Fibroblast of skin of right biceps (primary cell): ENCODE measurements at places on chromosomes 13 and 19.
A peak's percentile ranks its signal among the peaks of the same experiment; 100 is the strongest.

GRCh38 chr13:106105153-106105552 lies 430.3 kb downstream of the EFNB2 start:
- DNase-seq = peak; percentile 35

DNA sequence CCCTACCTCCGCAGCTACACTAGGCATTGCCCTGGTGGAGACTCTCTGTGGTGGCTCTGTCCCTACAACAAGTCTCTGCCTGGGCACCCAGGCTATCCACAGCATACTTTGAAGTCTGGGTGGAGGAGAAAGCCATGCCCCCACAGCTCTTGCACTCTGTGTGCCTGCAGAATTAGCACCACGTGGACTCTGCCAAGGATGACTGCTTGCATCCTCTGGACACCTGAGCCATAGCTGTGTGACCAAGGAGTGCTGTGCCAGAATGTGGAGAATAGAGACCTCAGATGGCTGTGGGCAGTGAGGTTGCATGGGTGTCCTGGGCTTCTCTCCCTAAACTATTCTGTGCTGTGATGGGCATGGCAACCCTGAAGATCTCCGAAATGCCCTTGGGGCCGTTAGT lies 21.2 kb upstream of the MCF2L start:
- DNase-seq = no peak

- peak; percentile 66 for DNase-seq
Measured at GRCh38 chr13:75830842-75831241, 194.7 kb downstream of the LMO7 start.

- DNase-seq = peak; percentile 46
Measured at GRCh38 chr19:35142606-35143230, 337 bp upstream of the FXYD7 start.

GRCh38 chr19:44807652-44808462 lies 1.0 kb upstream of the BCAM start:
- peak; percentile 63 for DNase-seq

GRCh38 chr19:46481223-46481848 lies 10.0 kb upstream of the PNMA8A start:
- DNase-seq = peak; percentile 39

DNA sequence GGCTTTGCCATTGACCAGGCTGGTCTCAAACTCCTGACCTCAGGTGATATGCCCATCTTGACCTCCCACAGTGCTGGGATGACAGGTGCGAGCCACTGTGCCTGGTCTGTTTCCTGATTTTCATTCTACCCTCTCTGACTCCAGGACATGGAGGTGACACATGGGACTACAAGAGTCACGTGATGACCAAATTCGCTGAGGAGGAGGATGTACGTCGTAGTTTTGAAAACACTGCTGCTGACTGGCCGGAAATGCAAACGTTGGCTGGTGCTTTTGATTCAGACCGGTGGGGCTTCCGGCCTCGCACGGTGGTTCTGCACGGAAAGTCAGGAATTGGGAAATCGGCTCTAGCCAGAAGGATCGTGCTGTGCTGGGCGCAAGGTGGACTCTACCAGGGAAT lies 40.2 kb downstream of the NLRP5 start:
- no peak for DNase-seq

DNA sequence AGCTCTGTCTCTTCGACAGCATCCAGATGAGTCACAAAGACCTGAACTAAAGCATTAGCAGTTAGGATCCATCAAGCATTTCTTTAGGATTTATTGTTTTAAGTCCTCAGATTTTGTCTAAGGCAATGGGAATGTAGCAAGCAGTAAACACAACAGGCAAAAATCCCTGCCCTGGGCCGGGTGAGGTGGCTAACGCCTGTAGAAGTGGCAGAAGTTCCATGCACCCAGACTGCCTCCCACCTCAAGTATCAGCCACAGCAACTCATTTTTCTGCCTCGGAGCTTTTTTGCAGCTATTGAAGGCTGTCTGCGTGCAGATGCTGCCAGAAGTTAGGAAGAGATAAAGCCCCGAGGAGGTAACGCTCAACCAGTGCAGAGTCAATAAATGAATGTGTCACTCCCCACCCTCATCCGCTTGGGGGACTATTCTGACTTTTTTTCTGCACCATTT lies 47.1 kb upstream of the MRI1 start:
- no peak for DNase-seq

GRCh38 chr19:38425222-38425809 lies 703 bp downstream of the RASGRP4 start:
- no peak for DNase-seq

DNA sequence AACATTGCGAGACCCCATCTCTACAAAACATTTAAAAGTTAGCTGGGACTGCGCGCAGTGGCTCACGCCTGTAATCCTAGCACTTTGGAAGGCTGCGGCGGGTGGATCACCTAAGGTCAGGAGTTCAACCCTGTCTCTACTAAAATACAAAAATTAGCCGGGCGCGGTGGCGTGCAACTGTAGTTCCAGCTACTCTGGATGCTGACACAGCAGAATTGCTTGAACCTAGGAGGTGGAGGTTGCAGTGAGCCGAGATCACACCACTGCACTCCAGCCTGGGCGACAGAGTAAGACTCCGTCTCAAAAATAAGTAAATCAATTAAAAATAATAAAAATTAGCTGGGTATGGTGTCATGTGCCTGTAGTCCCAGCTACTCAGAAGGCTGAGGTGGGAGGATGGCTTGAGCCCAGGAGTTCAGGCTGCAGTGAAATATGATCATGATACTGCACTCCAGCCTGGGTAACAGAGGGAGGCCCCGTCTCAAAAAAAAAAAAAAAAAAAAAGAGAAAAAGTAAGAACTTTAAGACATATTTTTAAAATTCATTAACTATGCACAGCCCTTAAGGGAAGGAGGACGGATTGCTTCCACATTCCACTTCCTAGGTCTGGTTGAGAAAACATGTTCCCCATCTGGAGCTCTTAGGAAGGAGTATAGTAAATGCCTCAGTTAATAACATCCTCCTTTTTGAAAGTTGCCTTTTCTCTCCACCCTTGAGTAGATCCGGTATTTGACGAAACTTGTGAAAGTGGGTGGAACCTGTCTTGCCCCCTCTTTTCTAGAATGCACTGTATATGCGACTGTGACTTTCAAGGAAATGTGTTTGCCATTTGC lies 26.1 kb downstream of the EXOC3L2 start:
- no peak for DNase-seq

- no peak for DNase-seq
Measured at GRCh38 chr19:20662421-20663105, 1.2 kb upstream of the ZNF626 start.

GRCh38 chr13:68007576-68007975 lies 777.4 kb upstream of the PCDH9 start:
- DNase-seq = no peak

DNA sequence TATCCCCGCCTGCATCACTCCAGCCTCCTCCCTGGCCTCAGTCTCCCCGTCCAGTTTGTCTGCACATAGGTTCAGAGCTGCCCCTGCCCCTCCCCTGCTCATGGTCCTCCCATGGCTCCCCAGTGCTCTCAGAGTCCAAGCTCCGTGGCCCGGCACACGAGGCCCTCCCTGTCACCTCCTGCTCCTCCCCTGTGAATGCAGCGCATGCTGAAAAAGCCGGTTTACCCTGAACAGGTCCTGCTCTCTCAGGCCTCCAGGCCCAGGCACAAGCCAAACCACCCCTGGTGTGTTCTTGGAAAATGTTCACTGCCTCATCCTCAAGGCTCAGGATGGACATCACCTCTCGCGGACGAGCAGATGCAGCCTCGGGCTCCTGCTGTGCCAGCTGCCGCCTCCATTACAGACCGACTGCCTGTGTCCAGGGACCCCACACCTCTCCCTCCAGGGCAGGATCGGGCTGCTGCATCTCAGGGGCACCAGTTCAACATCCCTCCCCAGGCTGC lies 13.0 kb downstream of the EMP3 start:
- no peak for DNase-seq

GRCh38 chr13:96804174-96804573 lies 190.1 kb downstream of the OXGR1 start:
- no peak for DNase-seq

DNA sequence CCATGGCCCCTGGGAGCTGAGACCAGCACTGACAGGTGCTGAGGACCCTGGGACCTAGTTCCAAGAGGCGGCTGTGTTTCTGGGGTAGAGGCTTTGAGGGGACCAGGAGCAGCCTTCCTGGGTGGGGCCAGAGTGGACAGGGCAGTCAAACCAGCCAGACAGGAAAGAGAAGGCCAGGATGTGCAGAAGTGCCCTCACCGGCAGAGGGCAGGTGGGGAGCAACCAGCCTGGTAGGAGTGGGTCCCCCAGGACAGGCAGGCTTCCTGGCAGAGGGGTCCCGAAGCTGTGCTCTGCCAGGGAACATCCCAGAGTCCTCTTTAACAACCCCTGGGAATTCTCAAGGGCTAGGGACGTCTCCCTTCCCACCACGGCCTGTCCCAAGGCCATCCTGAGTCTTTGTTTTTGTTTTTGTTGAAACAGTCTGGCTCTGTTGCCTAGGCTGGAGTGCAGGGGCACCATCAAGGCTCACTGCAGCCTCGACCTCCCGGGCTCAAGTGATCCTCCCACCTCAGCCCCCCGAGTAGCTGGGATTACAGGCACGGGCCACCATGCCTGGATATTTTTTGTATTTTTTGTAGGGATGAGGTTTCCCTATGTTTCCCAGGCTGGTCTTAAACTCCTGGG lies 3.0 kb upstream of the HIPK4 start:
- DNase-seq = no peak

- no peak for DNase-seq
Measured at GRCh38 chr19:36073121-36073876, 18.6 kb downstream of the WDR62 start.

DNA sequence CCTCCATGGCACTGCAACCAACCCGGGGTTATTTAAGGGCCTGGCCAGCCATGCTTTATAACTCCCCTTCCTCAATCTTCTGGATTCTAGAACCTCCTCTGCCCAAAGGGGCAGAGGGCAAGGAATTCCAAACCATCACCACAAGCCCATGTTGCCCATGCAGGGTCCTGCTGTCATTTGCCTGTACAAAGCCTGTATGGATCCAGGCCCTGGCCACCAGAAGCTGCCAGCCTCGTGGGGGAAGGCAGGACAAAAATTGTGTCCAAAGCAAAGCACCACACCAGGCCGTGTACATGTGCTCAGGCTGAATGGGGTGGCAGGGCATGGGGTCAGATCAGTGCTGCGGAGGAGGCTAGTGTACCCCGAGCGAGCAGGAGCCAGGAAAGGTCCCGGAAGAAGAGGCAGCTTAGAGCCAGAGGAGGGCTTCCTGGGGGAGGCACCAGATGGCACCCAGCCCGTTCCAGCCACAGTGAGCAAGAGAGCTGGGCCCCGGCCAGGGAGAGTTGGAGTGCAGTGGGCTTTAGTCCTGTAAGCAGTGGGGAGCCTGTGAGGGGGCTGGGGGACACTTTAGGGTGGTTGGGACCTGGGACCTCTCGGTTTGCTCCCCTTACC lies 35.8 kb downstream of the CAPN12 start:
- DNase-seq = no peak

GRCh38 chr13:39895254-39895653 lies 239.8 kb downstream of the COG6 start:
- DNase-seq = peak; percentile 76
